ENCODE measurements at places on chromosomes 2 and 18.

GRCh38 chr2:127044977-127045661 lies 61.8 kb downstream of the BIN1 start:
- no peak for DNase-seq

DNA sequence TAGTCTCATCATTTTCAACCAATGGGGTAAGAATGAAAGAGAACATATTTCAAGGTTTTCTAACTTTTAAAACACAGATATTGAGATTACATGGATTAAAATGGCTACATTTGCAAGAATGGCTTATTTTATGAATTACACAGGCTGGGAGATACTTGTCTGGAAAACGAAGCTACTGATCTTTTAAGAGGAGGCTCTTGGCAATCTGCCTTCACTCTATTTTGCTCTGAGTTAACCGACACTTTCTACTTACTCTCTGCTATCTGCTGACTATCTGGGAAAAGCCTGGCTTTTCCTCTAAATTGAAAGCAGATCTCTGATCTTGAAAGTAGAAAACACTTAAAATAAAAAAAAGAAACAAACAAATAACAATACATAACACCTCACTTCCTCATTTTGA lies 325.4 kb upstream of the LINC00305 start:
- DNase-seq, result no peak

DNA sequence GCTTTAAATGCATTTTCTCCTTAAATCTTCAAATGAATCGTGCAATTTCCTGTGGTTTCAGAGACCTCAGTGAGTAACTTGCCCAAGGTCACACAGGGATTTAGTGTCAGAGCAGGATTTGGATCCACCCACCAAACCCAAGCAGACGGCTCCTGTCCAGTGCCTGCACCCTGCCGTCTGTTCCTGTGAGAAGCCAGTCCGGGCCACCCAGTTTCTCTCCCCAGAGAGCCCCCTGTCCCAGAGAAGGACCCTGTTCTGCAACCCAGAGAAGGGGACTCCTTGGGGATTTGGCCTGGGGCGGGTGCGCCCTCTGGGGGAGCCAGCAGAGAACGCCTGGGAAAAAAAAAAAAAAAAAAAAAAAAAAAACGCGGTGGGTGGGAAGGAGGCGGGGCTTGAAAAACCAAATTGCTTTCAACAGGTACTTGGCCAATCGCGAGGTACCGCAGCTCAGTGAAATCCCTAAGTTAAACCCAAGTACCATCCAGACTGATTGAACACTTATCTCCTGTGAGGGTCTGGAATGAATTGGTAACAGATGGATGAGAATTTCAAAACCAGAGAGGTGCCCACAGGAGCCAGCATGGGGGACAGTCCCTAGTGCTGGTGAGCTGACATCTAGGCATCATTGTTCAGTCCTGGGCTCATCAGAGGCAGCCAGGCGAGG lies 30.9 kb upstream of the REEP1 start:
- peak; percentile 36 for DNase-seq

GRCh38 chr2:55524884-55525437 lies 5.4 kb downstream of the CFAP36 start:
- no peak for DNase-seq

DNA sequence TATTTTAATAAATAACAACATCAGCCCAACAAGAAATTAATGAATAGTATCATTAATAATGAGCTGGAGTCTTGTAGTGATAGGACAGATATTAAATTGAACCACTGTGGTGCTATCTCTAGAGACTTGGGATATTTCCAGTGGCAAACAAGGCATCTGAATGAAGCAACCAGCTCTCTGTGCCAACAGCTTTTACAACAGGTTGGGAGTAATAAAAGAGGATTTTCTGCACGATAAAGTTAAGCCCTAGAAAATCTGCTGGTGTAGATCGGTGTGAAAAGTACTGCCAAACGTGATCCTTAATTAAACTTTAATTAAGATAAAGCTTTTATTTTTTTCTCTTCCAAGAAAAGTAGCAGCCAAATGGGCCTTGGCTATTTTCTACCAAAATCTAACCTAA lies 385.5 kb downstream of the NR4A2 start:
- no peak for DNase-seq

DNA sequence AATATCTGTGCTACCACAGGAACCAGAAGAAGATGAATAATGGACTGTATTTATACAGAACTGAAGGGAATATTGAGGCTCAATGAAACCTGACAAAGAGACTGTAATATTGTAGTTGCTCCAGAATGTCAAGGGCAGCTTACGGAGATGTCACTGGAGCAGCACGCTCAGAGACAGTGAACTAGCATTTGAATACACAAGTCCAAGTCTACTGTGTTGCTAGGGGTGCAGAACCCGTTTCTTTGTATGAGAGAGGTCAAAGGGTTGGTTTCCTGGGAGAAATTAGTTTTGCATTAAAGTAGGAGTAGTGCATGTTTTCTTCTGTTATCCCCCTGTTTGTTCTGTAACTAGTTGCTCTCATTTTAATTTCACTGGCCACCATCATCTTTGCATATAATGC lies 1399.9 kb downstream of the DPP10 start:
- DNase-seq, result no peak

DNA sequence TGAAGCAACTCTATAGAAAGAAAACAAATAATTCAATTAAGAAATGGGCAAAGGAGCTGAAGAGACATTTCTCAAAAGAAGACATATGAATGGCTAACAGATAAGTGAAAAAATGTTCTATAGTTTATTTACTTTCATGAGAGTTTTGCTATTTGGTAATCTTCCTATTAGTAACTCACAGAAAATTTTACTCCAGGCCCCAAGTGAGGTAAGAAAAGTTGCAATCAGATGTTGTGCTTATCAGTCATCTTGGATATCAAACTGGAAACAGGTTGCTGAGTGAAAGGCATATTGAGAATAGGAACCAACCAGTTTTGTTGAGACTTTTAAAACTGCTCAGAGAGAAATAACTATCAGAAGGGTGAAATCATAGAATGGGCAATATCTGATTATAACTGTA lies 1179.0 kb upstream of the ACVR2A start:
- no peak for DNase-seq

GRCh38 chr2:130327703-130328527 lies 14.8 kb upstream of the IMP4 start:
- DNase-seq, result no peak

GRCh38 chr2:96960153-96960961 lies 26.0 kb downstream of the FAM178B start:
- peak; percentile 77 for DNase-seq

DNA sequence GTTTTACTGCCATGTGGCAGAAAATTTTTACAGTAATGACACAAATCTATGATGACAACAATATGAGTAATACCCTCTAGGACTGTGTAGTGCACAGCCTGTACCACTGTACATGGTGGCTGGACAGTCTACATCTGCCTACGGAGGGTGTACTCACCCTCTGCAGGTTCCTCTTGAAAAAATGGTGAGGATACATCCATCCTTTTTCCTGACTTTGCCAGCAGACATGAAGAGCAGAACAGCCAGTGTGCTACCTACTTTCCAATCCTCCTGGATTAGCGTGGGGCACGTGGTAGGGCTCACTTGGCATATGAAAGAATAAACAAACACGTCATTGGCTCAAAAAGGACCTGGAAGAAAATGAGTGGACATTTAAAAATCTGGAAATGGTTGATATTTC lies 62.6 kb downstream of the TRPM8 start:
- DNase-seq, result no peak

DNA sequence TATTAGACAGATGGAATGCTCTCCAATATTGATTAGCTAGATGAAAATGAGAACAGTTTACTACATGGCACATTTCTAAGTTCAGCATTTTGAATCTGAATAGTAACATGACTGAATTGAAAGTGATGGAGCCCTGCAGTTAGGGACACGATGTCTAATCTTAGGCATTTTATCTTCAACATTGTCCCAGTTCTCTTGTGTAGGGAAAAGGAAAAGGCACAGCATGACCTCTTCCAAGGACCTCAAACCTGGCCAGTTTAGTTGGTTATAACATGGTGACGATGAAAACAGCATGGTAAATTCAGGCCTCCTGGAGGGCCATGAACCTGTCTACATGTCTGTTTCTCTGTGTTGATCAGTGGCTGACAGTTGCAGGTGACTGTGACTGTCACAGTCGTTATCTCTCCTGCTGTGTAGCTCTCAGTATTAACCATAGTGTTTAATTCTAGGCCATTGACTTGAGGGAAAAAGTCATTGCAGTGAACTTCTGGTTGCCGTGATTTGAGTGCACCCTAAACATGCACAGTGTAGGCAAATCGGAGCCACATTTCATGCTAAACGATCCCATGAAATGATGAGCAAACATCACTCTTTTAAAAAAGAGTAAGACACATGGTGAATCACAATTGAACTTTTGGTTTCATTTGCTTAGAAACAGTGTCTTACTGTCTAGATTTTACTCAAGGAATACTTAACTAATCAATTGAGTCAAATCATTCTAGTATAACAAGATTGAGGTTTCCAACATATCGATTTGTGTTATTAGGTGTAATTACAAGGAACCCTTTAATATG lies 129.7 kb downstream of the PHLPP1 start:
- peak; percentile 12 for DNase-seq

- peak; percentile 99 for DNase-seq
Measured at GRCh38 chr18:80034068-80034851, at the start of gene RBFA. RBFA (plus strand) TSS chr18:80034434; CDS start chr18:80034496, 62 bp downstream.

DNA sequence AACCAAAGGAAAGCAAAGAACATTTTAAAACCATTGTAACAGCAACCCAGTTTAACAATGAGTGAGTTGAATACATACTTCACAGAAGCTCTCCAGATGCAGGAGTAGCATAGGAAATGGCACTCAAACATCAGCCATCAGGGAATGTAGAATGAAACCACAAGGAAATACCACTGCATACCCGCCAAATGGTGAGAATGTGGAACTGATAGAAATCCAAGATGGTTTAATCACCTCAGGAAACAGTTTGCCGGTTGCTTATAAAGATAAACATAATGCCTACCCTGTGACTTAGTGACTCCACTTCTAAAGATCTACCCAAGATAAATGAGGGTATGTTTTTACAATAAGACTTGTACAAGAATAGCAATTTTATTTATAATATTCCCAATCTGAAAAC lies 132.0 kb downstream of the GALNT1 start:
- DNase-seq, result no peak

- no peak for DNase-seq
Measured at GRCh38 chr2:37154785-37155184, 2.0 kb downstream of the EIF2AK2 start.

DNA sequence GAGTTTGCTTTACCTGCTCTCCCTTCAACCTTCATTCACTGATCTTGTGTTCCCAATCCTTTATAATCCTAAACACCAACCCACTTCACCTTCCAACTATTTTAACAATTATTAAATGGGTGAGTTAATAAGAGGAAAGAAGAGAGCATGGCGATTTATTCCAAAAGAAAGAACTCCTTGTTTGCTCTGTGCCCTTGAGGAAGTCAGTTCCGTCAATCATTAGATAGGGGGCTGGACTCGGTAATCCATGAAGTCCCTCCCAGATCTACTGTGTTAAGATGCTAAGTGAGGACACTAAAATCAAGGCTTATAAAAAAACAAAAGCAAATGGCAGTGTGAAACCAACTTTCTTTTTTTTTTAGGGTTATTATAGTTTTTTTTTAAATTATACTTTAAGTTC lies 589.9 kb downstream of the XIRP2 start:
- DNase-seq, result no peak

- DNase-seq, result no peak
Measured at GRCh38 chr18:24071029-24071428, 56.5 kb downstream of the TTC39C start.

DNA sequence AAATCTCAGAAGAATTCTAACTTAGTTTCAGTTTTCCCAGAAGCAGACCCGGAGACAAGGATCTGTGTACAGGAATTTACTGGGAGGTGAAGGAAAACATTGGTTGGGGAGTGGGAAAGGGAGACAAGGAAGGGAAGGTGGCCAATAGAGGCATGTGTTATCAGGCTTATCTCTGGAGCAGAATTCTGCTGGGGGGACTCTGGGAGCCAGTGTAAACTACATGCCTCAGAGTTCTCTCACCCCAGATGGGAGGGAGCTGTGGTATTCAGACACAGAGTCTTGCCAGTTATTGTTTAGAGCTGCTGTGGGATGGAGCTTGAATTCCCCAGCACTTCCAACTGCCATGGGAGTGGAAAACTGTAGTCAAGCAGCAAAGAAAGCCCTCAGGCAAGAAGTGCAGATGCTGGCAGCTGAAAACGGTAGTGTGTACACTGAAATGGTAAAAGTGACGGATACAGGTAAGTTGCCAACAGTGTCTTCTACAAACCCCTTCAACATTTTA lies 19.0 kb downstream of the DNPEP start:
- no peak for DNase-seq

GRCh38 chr2:227687189-227687588 lies 20.6 kb downstream of the SCYGR5 start:
- DNase-seq, result no peak

DNA sequence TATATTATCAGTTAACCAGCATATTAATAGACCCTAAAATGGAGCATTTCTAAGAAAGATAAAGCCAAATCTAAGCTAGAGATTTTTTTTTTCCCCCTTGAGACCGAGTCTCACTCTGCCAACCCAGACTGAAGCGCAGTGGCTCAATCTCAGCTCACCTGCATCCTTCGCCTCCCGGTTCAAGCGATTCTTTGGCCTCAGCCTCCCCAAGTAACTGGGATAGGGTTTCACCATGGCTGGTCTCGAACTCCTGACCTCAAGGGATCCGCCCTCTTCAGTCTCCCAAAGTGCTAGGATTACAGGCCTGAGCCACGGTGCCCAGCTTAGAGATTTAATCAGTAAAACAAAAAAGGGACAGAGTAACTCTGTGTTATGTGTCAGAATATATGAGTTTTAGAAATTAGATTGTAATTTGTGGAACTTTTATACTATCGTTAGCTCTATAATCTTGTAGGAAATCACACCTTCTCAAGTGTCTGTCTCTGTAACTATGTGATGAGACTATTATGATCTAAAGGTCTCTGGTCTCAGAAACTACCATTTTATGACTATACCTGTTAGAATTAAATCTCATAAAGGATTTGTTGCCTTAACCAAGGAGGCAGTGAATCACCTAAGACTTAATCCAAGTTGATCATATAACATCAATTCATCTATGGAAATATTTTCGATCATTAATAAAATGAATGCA lies 34.0 kb downstream of the YWHAQ start:
- DNase-seq, result no peak

- DNase-seq, result no peak
Measured at GRCh38 chr18:25350489-25351251, 1.3 kb downstream of the ZNF521 start.

DNA sequence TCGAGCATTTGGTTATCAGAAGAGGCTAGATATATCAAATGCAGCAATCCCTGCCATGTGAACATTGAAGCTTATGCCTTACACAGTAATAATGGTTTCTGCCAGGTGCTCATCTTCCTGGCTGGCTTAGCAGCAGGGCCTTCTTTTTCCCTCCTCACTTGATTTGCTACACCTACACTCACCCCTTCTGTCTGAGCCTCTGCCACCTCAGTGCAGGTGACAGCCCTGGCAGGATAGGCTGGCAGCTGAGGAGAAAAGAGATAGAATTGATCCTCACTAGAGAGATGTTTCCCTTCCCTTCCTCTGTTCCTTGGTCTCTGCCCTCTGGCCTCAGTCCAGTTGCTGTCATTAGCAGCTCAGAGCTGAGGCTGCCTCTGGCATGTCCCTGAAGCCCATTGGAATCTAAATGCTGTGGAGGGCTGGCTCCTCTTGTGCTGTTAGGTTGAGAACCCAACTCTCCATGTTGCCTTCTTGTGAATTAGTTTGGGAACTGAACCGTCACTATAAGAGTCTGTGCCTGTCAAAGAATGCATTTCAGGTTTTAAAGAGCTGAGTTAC lies 18.2 kb downstream of the MPHOSPH10 start:
- no peak for DNase-seq

GRCh38 chr2:120317916-120318315 lies 28.0 kb upstream of the INHBB start:
- DNase-seq, result no peak

GRCh38 chr2:85852152-85852840 lies 36.5 kb downstream of the ST3GAL5 start:
- no peak for DNase-seq

GRCh38 chr2:67234440-67234839 lies 162.7 kb upstream of the ETAA1 start:
- no peak for DNase-seq

All from activated T-cell treated with anti-CD3 and anti-CD28 coated beads for 48 hours (primary cell).